Stimulated activated CD8-positive, alpha-beta memory T cell treated with anti-CD3 and anti-CD28 coated beads, Interleukin-15, amount 100 ng/mL, for 1 hour (primary cell): ENCODE measurements at places on chromosomes 1 and 21.

DNA sequence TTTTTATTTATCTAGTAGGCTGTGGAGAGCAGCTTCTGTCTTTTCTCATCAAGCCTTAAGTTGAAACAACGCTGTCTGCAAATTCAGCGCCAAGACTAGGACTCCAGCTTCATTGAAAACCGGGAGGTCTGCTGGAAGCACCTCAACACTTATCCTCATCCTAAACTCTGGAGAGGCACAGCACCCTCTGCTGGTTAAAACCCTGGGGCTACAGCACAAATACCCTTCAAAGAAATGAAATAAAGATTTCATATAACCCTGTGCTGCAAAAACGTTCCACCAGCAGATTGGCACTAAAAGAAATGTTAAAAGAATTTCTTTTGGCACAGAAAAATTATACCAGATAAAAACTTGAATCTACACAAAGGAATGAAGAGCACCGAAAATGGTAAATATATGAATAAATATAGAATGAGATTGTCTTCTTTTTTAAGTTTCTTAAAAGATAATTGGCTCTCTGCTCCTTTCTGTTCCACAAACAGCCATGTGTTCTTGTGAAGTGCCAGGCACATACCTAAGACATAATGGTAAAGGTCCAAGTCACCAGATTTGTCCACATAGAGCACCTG, 227.7 kb upstream of the SAMSN1 start:
- peak; percentile 26 for DNase-seq

GRCh38 chr1:1889847-1890505, 911 bp downstream of the GNB1 start:
- DNase-seq = peak; percentile 22

DNA sequence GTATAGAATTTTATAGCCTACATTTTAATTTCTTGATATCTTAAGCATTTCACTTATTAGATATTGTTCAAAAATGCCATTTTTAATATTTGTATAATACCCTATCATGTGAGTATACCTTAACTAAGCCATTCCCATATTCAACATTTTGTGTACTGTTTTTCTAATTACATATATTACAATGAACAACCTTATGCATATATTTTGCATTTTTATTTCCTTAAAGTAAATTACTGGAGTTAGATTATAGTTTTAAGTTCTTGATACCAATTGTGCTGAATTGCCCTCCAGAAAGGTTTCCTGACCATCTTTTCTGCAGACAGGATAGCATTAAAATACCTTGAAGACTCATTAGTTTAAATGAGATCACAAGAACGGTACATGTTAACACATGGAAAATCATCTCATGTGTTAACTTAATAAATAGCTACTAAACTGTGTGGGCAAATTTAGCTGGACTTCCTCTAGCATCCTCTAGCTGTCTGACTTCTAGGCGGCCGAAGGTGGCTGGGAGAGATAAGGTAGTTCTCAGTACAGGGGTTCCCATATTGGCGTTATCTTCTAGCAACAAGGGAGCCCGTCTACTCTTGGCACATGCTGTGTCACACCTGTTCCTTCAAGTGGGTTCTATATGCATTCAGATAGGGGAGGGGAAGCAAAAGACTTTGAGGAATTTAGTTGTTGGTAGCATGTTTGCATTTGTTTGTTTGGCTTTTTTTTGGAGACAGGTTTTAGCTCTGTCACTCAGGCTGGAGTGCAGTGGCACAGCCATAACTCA, 8.9 kb downstream of the DCLRE1B start:
- DNase-seq = no peak

GRCh38 chr1:208269338-208269666, 25.1 kb upstream of the PLXNA2 start:
- no peak for DNase-seq

DNA sequence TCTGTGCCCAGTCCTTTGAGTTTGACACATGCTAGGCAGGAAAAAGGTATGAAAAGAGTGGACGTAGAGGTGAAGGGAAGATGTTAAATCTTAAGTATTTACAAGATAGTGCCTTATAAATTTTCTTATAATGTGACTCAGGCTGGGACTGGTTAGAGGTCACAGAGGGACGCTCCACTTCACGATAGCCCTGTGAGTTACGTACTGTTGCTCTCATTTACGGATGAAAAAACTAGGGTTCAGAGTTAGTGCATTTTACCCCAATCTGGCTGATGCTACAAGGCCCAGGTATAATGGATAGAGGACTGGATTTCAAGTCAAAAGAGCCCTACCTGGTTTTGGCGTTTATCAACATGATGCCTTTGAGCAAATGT, 1.4 kb upstream of the TUT4 start:
- no peak for DNase-seq

- no peak for DNase-seq
Measured at GRCh38 chr1:212613440-212614335, 5.1 kb downstream of the ATF3 start.

DNA sequence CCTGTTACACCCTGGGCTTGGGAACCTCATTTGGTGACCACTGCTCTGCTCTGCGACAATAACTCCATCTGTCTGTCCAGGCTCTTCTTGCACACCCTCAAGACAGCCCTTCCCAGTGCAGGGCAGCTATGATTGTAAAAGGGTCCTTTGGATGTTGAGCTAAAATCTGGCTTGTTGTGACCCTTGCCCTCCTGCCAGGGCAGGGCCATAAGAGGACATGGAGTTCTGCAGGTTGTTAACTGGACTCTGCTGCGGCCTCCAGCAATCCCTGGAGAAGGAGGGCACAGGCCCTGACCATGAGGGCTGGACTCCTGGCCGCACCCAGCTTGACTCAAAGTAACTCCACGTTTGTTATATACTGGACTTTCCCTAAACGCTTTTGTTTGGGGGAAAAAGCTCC, 41.2 kb downstream of the DHCR24 start:
- no peak for DNase-seq

GRCh38 chr1:76259270-76259669, 184.7 kb downstream of the ST6GALNAC3 start:
- DNase-seq = no peak

DNA sequence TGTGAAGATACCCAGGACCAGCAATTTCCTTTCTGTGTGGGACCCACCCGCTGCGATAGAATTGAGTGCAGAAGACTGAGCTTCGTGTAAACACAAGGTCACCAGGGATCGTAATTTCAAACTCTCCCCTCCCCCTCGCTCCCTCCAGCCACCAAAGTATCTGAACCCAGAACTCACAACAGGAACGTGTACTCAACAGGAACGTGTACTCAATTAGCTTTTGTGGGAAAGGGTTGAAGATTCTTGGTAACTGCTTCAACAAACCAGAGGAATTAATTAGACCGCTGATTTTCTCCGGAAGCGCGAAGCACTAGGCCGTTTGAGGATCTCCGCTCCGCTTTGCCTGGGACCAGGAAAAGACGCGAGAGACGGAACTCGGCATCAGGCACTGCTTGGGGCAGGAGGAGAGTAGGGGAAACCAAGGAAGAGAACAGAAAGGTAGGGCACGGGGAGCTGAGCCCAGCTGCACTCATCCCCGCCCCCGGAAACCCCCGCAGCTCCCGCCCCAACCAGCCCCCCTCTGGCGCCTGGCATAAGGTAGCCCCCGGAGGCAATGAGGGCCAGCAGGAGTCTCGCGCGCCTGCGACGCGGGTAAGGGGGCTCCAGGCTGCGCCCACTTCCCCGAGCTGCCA, 453 bp downstream of the DRAM2 start:
- DNase-seq = no peak

- DNase-seq = no peak
Measured at GRCh38 chr1:212233321-212233720, 51.9 kb upstream of the PPP2R5A start.

DNA sequence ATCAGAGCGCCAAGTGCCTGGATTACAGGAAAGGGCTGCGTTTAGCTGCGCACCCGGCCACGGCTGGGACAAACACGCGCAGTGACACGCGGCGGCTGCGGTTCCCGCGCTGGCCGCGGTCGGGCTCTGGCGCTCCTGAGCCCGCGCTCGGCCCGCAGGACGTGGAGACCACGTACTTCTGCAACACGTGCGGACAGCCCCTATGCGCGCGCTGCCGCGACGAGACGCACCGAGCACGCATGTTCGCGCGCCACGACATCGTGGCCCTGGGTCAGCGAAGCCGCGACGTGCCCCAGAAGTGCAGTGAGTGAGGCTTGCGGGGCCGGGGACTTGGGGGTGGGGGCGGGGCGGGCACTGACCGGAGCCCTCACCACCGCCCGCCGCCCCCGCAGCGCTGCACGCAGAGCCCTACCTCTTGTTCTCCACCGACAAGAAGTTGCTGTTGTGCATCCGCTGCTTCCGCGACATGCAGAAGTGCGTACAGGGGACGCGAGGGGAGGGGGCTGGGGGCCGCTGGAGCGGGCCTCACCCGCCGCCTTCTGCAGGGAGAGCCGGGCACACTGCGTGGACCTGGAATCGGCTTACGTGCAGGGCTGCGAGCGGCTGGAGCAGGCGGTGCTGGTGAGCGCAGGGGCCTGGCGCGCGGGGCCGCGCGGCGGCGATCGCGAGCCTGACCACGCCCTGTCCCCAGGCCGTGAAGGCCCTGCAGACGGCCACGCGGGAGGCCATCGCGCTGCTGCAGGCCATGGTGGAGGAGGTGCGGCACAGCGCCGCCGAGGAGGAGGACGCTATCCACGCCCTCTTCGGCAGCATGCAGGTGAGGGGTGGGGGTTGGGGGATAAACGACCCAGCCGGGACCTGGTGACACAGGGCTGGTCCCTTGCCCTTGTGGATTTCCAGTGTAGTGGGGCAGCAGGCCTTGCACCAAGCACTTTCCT, 3.1 kb downstream of the RNF207 start:
- DNase-seq = no peak

DNA sequence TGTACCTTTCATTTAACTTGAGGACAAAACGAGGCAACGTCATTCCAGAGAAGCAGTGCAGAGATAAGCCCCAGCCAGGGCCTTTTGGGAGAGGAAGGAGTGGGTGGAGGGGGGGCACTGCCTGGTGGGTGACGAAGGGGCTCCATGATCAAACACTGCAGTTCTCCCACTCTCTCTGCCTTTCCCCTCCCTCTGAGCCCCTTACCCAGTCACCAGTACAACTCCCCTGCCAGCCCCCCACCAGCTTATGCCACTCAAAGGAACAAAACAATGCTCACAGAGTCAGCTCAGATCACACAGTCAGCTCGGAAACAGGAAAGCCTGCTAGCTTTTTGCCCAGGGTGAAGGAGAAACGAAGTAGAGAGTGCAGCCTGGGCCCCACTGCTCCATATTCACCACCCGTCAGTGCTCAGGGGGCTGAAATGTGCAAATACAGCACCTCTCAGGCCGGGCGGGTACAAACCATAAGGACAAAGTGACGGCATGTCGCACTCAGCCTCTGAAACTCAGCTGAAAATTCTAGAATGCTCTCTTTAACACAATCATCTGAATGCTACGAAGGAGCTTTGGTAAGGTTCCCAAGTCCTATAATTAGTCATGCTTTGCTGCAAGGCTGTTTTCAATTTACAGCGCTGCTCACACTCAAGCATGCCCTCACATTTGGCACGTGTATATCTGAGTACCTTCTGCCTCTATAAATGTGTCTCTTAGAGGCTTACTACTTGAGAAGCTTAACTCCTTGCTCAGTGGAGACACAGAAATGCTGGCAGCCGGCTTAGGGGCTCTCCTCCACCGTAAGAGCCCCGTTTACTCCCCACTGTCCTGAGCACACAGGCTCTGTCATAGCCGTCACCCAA, 65.8 kb upstream of the RAB4A start:
- no peak for DNase-seq

DNA sequence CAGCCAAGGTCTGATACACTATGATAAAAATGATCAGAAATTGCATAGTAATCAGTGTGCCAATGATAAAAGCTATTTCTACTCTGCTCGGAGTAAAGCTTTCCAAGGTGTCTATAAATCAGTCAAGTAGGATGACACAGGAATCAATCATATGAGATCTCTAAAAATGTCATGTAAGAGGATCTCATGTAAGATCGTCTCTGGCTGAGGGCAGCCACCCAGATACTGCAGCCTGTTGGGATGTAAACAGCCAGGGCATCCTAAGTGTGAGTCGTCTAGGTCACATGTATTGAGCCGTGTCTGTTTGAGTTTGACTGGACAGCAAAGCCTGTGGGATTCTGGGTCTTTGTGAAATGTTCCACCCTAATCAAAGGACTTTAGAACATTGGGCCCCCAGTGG, 2.8 kb upstream of the TEX35 start:
- no peak for DNase-seq

- no peak for DNase-seq
Measured at GRCh38 chr1:202007805-202008489, 2.4 kb upstream of the ELF3 start.

DNA sequence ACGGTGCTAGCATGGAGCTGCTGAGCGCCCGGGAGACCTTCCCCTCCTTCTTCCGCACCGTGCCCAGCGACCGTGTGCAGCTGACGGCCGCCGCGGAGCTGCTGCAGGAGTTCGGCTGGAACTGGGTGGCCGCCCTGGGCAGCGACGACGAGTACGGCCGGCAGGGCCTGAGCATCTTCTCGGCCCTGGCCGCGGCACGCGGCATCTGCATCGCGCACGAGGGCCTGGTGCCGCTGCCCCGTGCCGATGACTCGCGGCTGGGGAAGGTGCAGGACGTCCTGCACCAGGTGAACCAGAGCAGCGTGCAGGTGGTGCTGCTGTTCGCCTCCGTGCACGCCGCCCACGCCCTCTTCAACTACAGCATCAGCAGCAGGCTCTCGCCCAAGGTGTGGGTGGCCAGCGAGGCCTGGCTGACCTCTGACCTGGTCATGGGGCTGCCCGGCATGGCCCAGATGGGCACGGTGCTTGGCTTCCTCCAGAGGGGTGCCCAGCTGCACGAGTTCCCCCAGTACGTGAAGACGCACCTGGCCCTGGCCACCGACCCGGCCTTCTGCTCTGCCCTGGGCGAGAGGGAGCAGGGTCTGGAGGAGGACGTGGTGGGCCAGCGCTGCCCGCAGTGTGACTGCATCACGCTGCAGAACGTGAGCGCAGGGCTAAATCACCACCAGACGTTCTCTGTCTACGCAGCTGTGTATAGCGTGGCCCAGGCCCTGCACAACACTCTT, 1.1 kb downstream of the TAS1R3 start:
- DNase-seq = no peak

- no peak for DNase-seq
Measured at GRCh38 chr1:74579425-74579824, 67.0 kb upstream of the LRRC53 start.

GRCh38 chr1:64928325-64928724, 38.0 kb downstream of the JAK1 start:
- no peak for DNase-seq

DNA sequence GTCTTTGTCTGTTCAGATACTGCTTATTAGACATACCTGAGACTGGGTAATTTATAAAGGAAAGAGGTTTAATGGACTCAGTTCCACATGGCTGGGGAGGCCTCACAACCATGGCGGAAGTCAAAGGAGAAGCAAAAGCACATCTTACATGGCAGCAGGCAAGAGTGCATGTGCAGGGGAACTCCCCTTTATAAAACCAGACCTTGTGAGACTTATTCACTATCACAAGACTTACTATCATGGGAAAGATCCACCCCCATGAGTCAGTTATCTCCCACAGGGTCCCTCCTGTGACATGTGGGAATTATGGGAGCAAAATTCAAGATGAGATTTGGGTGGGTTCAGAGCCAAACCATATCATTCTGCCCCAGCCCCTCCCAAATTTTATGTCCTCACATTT, 7.1 kb upstream of the PSMA5 start:
- DNase-seq = no peak

DNA sequence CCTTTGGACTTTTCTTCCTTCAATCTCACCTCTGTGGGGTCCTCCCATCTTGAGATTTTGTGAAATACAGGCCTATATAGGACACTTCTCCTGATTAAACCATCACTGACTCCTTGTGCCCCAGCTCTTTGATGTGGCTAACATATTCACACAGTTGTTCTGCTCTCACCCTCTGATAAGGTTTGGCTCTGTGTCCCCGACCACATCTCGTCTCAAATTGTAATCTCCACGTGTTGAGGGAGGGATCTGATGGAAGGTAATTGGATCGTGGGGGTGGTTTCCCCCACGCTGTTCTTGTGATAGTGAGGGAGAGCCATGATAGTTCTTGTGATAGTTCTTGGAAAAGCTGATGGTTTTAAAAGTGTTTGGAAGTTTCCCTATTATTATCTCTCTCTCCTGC, 19.7 kb downstream of the LRRC7 start:
- DNase-seq = no peak
